HT-29 (cell line): ENCODE measurements at places on chromosomes 6 and 20.

- DNase-seq = peak; percentile 47
Observed at GRCh38 chr6:80454197-80454596, 347.7 kb downstream of the BCKDHB start.

- DNase-seq = no peak
Observed at GRCh38 chr6:169912266-169913095, 161.1 kb downstream of the ERMARD start.

DNA sequence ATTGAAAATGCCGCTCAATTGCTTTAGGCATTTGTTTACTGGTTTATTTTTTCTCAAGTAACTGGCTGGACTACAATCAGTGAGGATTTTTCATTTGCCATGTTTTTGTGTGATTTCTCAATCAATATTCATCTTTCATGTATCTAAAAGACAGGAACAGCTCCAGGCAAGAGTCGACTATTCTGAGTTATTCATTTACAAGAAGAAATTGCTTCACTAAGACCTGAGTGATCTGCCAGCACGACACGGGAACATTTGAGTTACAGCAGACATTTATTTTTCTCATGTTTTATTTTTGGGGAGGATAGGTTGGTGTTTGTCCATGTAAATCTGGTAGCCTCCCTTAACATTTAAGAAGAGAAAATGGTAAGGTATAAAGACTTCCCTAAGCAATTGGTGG, 124.1 kb downstream of the CBLN4 start:
- DNase-seq = no peak

DNA sequence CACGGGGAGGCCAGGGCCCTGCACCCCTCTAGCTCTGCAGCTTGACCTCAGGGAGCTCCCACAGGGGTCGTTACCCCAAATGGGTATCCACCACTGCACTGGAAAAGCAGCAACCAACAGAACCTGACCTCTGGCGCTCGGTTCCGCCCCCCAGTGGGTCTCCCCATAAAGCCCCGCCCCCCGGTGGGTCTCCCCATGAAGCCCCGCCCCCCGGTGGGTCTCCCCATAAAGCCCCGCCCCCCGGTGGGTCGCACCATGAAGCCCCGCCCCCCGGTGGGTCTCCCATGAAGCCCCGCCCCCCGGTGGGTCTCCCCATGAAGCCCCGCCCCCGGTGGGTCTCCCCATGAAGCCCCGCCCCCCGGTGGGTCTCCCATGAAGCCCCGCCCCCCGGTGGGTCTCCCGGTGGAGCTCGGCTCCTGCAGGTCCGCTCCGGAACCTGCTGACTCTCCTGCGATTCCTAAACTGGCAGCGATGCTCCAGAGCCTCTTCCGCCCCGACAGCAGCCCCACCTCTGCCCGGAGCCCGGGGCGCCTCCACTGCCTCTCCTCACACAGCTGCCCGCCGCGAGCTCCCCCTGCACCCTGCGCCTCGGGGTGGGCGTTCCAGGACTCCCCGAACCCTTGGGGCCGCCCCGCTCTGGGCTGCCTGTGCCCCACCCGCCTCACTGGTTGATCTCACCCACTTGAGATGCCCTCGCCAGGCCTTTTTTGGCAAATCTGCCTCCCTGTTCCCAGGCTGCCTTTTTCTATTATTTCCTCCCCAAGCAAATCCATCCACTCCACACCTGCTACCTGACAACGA, 12.1 kb downstream of the SLC2A4RG start:
- DNase-seq = no peak

DNA sequence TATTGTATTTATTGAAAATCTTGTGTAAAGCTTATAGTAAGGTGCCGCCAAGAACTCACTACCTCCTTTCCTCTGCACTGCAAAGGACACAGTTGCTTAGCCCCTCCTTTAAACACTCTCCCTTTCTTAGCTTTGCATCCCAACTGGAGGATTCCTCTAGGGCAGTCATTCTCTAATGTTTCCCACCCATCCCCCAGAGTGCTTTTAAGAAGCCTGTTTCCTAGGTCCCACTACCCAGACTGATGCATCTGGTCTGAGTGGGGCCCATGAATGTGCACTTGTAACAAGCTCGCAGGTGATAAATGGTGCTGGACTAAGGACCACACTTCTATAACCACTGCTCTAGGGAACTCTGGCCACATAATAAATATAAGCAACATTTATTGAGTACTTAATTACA, 55.2 kb downstream of the B4GALT5 start:
- DNase-seq = no peak

GRCh38 chr20:20207291-20207690, 155.0 kb downstream of the CFAP61 start:
- DNase-seq = no peak

DNA sequence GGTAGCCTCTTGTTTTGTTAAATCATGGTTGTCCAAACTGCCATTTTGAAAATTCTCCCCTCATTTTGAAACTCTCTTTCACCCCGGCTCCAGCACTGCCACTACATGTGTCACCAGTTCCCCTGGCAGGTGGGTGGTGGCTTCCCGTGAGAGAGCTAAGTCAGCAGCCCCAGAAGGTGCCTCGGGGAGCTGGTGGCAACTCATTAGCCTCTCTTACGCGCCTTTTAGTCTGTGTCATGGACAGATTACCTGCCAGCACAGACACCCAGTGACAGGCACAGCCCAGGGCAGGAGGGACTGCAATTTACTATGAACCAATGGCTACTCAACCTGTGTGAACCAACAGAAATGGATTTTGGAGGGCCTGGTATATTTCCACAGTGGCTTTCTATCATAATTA, 147.1 kb upstream of the SASH1 start:
- no peak for DNase-seq

DNA sequence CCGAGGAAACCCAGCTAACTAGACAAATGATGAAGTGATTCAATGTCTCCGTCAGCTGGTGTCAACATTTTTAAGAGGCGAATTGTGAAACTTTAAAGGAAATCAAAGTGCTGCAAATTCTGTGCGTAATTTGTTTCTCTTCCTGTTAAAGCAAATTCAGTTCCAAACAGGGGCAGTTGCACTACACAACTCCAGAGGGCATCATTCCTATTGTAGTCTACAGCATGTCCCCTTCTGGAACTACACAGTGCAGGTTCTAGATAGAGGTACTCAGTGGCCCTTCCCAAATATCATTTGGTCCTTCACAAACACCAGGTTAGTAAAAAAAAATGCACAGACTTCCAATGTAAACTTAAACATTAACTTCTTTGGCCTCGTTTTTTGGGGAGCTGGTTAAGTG, 38.3 kb upstream of the SMLR1 start:
- no peak for DNase-seq

GRCh38 chr6:89590133-89590532, 48.4 kb downstream of the LYRM2 start:
- no peak for DNase-seq

GRCh38 chr6:55886185-55886836, 10.9 kb upstream of the BMP5 start:
- peak; percentile 25 for DNase-seq

- DNase-seq = peak; percentile 42
Observed at GRCh38 chr20:7171911-7172310, 404.4 kb downstream of the BMP2 start.

GRCh38 chr6:13014504-13015378, 298.2 kb downstream of the PHACTR1 start:
- DNase-seq = no peak

DNA sequence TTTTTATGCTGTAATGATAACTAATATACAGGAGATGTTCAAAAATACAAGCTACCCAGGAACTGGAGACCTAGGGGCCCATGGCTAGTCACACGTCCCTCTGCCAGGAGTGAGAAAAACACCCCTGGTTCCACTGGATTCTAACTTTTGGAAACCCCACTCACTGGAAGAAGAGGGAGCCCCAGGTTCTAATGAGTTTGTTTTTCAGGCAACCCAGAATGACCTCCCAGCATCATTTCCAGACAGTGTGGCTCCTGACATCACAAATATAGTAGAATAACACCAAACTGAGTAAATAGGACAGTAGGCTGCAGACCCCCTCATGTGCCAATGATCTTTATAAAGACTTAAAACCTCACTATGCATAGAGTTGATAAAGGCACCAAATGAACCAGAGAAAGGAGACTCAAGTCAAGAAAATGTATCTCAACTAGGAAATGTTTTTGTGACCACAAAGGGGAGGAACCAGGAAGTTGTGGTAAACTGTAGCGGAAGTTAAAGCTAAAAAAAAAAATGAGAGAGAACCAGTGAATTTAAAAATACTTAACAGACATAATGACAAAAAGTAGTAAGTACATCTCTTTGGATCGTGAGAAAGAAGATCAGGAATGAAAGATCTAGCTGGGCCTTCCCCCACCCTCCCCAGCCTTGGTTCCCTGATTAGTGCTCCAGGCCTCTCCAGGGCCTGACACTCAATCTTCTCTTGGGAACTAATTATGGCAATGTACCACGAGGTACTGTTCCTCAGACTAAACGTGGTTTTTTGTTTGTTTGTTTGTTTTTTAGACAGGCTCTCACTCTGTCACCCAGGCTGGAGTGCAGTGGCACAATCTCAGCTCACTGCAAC, 19.8 kb downstream of the HLA-E start:
- no peak for DNase-seq

DNA sequence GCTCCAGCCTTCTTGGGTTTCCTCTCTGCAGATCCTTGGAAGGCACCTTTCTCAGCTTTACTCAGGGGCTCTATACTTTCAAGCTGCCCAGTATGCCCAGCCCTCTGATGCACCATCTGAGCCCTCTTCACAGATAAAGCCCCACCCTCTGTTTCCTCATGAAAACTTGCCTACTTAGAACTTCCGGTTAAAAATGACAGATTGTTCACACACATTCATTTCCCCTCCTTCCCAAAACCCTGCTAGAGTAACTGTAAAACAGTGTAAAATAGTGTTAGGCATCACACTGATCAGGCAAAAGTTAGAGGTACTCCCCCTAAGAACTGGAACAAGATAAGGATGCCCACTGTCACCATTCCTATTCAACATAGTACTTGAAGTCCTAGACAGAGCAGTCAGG, 14.0 kb upstream of the GCM1 start:
- DNase-seq = no peak

DNA sequence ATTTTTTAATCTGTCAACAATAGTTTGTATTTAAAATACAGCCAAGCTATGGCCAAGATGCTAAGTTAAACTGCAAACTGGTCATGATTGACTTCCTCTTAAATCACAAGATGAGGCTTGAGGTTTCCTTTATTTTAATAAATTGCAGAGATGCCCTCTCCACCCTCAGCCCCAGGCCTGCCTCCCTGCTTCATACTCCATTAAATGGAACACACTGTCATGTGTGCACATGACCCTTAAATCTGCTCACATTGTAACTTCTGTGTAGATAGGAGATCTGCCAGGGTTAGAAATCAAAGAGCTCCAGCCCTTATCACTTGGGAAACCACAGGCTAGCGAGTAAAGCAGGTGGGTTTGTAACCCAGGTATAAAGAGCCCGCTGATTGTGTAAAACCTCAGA, 20.8 kb downstream of the DUSP22 start:
- DNase-seq = no peak

DNA sequence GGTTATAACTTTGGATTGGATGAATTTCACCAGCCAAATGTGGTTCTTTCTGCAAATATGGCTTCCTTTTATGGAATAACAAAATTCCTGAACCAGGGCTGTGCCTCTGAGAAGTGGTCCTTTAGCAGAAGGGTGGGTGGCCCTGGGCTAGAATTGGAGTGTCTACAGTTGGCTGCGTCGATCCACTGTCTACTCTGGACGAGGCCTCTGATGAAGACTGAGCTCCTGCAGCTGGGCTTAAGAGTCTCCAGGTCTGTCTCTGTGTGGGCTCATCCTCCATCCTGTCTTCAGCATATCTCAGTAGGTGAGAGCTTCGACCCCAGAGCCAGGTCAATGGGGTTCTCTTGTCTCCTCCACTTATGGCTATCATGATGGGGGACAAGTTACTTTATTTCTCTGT, 166.3 kb upstream of the PMEPA1 start:
- DNase-seq = no peak

DNA sequence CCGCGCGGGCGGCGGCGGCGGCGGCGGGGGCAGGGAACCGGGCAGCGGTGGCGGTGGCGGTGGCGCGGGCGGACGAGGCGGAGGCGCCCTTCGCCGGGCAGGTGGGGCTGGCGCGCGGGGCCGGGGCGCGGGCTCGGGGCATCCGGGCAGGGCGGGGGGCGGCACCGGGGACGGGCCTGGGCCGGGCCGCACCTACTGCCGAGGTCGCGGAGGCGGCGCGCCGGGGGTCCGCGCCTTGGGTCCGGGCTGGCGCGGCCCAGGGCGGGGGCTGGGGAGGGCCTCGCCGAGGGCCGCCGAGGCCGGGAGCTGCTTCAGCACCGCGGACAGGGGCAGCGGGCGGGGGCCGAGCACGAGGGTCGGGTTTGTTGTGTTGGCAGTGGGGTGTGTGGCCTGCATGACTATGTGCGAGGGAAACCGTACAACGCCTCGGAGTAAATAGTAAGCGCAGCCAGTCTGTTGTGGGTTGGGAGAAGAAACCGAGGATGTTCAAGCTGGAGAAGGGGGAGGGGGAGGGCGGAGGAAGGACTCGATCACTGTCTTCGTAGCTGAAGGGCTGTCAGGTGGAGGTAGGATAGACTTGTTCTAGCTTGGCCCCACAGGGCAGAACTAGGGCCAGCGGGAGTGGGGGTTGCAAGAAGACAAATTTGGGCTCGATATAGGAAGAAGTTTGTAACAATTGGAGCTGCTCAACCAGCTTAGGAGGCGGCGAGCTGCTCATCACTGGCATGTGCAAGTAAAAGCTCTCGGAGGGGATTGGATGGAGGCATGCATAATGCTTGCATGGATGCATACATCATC, 593 bp downstream of the MMP24 start:
- DNase-seq = peak; percentile 19

- DNase-seq = no peak
Observed at GRCh38 chr6:148825492-148825891, 78.7 kb downstream of the UST start.

- DNase-seq = no peak
Observed at GRCh38 chr6:29107758-29108157, at the start of gene OR2J3. OR2J3 (plus strand) TSS chr6:29108058; CDS start chr6:29111891, 3,833 bp downstream.

- DNase-seq = no peak
Observed at GRCh38 chr6:114249522-114249921, 93.3 kb downstream of the HS3ST5 start.

DNA sequence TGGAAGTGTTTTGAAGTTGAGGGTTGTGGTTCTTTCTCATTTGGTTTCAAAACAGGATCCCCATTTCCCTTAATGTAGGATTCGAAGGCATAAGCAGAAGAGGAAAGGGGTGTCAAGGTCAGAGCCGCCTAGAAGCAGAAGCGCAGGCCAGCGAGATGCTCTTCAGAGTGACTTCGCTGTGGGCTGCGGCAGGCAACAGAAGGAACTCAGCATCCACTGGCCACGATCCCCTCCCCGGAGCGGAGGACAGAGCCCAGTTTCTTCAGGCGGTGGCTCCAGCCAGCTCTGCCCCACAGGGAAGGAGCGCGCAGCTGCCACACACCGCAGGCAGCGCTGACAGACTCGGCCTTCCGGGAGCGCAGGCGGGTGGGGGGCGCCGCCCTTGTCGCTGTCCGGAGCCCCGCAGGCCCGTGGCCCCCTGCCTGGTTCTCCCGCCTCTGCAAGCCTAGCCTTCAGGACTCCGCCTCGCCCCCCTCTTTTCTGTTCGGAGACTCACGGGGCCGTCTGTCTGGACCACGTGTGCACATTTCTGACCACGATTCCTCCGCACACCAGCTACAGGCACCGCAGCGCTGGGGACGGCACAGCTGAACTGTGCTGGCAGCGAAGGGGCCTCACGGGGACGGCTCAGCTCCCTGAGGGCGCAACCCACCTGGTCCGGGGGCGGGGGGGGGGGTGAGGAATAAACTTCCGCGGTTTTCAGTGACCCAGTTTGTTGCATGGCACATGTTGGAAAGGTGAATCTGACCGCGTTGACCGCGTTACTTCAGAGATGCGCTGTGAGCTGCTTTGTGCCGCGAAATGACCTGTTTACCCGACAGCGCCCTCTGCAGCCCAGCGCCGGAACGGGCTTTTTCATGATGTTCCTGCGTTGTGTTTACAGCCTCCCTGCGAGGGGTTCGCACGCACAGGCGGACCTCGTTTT, 26.1 kb downstream of the TTLL2 start:
- DNase-seq = peak; percentile 87
